ENCODE measurements at places on chromosomes 11 and 22. TPM values are rescaled to one million over a fixed set of nuclear protein-coding genes. Genes with fewer than 3 reads are reported as not detected.

The STIP1 gene
- total RNA-seq = 251 TPM

The MRPL21 gene
- 132 TPM for total RNA-seq

The SEPTIN3 gene
- total RNA-seq = 0.96 TPM

The RAG2 gene
- total RNA-seq = not detected

The OR5T3 gene
- total RNA-seq = not detected

The UPK2 gene
- total RNA-seq = 0.41 TPM

The MDK gene
- 18.5 TPM for total RNA-seq

The TRIM51 gene
- total RNA-seq = not detected
